ENCODE measurements at places on chromosomes 4 and X.
A peak's percentile ranks its signal among the peaks of the same experiment; 100 is the strongest.

GRCh38 chrX:72128881-72129280 is 2.8 kb downstream of the RTL5 start:
- peak; percentile 32 for DNase-seq

- DNase-seq, result no peak
Observed at GRCh38 chrX:102712216-102712966, at the start of gene GPRASP2. Gene GPRASP2 (plus strand): TSS chrX:102712448. CDS start chrX:102714870, 2,422 bp downstream.

GRCh38 chr4:98688411-98689290 is 30.2 kb upstream of the TSPAN5 start:
- peak; percentile 70 for DNase-seq

- DNase-seq, result no peak
Observed at GRCh38 chrX:111743316-111743715, 62.3 kb downstream of the ALG13 start.

GRCh38 chr4:8737075-8737474 is 134.6 kb downstream of the HMX1 start:
- DNase-seq, result no peak

DNA sequence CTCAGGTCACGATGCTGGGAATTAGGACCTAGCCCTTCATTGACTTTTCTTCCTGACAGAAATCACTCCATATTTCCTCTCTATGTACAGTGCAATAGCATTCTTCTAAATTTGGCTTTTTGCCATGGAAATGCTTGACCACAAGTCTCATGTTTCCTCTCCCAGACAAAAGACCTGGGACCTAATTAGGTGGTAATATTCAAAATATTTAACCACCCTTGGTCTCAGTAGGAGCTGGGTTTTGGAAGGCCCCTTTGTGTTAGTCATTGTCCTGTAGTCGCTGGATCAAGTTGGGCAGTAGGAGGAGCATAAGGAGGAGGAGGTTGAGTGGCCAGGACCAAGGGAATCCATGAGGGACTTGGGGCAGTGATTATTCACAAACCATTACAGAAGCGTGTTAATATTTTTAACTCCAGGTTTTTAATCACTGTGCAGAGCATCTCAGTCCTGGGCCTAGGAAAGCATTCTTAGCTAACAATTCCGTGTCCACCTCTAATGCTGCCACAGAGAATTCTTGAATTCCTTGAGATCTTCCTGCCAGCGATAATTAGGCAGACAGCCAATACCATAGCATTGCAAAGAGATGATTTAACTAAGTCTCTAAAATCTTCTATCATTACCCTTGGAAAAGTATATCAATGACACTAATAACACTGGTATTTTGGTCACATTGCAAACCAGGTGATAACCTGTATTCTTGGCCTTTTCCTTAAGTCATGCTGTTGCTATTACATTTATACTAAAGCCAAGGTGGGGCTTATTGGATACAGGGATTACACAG is 25.0 kb upstream of the SHROOM4 start:
- no peak for DNase-seq

GRCh38 chr4:74023709-74024108 is 14.8 kb downstream of the CXCL3 start:
- DNase-seq, result no peak

DNA sequence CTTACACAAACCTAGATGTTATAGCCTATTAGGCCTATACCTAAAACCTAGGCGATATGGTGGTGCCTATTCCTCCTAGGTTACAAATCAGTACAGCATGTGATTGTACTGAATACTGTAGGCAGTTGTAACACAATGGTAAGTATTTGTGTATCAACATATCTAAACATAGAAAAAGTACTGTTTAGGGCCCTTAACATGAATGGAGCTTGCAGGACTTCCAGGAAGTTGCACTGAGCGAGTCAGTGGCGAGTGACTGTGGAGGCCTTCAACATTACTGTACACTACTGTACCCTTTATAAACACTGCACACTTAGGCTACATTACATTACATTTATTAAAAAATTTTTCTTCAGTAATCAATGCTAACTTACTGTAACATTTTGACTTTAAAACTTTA is 37.8 kb downstream of the WWC2 start:
- no peak for DNase-seq

GRCh38 chr4:54548831-54549460 is 108.8 kb upstream of the KIT start:
- no peak for DNase-seq

- DNase-seq, result no peak
Observed at GRCh38 chr4:67770422-67770821, 16.2 kb upstream of the GNRHR start.

GRCh38 chr4:91963486-91963885 is 340.3 kb upstream of the GRID2 start:
- DNase-seq, result peak; percentile 35

GRCh38 chr4:169649545-169650226 is 29.3 kb downstream of the CLCN3 start:
- DNase-seq, result no peak

DNA sequence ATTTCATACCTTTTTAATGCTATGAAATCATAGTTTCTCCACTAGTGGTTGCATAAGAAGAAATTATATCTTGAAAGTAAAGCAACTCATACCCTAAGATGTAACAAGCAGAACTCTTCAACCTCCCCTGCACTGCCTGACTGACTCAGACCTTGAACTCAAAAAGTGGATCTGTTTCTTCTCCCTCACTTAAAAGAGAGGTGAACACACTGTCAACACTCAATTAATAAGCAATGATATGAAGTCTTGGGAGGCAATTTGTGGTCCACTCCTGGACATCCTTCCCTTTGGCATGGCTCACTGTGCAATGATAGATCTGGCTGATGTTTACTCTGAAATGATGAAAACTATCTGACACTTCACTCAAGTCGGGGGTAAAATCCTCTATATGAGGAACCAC is 282.0 kb upstream of the DKK2 start:
- DNase-seq, result no peak

GRCh38 chr4:20445933-20446723 is 194.4 kb downstream of the SLIT2 start:
- no peak for DNase-seq

GRCh38 chrX:437661-438390 is 51.1 kb upstream of the PPP2R3B start:
- no peak for DNase-seq

DNA sequence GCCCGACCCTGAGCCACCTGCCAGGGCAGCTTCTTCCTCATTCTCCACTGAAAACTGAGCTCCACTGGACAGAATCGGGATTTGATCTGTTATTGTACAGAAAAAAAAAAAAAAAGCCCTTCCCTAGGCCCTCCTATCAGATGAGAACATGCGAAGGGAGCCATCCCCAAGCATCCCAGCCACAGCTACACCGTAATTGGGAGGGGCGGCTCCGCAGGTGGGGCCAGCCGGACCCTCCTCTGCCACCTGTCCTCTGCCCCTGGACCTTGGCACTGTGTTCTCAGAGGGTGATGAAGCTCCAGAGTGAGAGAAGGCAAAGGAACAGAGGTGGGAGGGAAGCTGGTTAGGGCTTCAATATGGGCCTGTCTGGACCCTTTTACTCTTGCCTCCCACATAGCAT is 240.0 kb upstream of the PSAPL1 start:
- DNase-seq, result no peak

DNA sequence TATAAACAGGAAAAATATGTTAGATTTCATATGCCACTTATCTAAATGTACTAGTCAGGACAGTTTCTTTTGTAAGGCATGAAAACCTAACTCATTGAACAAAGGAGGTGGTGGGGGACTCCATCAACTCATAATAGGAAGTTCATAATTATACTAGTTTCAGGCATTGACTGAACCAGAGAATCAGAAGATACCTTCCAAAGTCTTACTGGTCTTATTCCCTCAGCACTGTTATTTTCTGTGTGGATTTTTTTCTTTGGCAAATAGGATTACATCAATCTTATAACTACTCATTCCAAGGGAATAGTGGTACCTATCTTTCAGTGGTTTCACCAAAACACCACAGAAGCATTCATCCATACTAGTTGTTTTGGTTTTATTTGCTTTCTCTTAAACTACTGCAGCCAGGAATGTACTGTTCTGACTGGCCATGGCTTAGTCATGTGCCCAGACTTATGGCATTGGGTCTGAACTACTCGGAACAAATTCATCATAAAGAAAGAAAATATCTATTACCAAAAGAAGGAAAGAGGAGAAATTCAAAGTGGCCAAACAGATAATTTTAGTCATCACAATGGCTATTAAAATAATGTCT is 273.9 kb downstream of the ARAP2 start:
- DNase-seq, result peak; percentile 34

GRCh38 chrX:16870862-16871815 is 977 bp upstream of the RBBP7 start:
- DNase-seq, result no peak

DNA sequence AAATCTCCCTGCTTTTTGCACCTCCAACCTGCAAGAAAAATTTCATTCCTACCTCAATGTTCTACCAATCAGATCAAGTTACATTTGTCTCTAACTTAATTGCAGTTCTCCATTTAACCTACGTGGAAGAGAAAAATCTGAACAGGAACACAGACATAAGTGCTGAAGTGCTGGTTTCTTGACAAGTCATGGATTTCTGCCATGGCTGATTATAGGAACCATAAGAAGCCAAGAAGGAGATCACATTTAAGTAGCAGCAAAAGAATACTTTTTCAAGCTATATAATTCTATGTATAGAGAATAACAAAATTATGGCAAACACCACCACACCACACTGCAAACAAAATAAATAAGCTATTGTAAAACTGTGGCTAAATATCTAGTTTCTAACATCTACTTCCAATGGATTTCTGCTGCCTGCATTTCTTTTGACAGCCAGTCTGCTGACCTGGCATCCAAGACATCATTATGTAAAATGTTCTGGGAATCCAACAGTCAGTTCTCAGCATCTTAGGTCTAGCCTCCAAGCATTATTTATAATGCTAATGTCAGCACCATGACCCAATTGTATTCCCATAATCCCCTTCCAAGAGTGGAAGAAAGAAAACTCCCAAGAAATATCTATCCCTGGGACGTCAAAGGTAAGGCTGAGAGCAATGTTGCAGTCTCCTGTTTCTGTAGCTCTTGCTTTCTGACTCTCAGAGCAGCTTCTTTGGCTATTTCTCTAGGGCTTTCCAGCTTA is 50.8 kb upstream of the GAB1 start:
- no peak for DNase-seq

DNA sequence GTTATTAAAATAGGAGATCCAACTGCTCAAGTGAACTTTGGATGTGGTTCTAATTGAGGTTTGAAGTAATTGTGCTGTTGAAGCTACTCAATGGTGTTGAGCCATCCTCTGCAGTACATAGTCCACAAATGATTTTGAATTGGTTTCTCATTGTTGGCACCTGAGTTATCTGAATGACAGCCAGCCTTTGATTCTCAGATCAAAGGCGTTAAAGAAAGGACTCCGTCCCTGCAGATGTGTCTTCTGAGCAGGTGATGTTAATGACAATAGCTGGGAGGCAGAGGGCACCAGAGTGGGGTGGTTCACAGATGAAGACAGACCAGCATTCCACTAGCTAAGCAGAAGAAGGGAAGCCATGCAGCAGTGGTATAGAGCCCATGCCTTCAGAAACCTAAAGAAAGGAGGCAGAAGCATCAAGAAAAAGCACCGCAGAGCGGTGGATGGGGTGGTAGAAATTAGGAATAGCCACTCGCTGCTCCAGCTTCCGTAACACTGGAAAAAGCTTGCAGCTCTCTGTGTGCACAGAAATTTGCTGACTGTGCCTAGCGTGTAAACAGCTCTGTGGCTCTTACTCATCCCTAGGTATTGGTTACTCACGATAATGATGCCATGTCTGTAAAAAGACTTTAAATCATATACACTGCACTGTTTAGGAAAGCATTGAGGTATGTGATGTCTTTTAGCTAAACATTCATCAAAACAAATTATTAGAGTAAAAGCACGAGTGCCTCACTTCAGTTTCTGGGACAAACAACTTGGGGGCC is 79.2 kb upstream of the CLCN4 start:
- no peak for DNase-seq

DNA sequence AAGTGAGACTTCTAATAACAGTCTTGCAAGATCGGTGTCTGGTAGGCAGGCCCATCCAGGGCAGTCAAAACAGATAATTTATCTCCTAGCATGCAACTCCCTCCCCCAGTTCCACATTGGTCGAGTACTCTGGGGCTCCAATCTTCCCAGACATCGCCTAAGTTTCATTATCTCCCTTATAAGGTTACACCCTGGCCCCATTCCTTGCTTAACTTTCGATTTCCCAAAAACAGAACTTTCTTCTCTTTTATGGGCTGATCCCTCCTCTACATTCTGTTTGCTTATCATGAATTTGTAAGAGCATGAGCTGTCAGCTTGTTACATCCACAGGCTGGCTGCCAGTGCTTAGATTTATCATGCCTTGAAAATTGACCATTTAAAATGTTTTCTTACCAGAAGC is 471.3 kb downstream of the TECRL start:
- no peak for DNase-seq

DNA sequence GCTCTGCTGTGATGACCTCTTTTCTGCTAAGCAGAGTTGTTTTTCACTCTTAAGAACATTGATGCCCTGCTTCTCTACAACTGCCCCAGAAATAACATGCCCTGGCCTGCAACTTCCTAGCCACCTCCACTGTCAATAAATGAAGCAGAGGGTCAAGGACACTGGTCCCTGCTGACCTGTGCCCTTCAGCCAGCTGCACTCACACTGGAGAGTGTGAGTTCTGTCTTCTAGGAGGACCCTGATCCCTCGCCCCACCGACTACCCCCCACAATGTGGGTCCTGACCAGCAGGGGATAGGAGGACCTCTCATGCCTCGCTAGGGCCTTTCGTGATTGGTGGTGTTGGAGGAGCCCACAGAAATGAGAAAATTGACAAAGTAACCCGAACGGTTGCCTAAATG is 408.1 kb upstream of the GALNT7 start:
- DNase-seq, result no peak

- DNase-seq, result no peak
Observed at GRCh38 chr4:170827562-170828274, 738.0 kb upstream of the AADAT start.

DNA sequence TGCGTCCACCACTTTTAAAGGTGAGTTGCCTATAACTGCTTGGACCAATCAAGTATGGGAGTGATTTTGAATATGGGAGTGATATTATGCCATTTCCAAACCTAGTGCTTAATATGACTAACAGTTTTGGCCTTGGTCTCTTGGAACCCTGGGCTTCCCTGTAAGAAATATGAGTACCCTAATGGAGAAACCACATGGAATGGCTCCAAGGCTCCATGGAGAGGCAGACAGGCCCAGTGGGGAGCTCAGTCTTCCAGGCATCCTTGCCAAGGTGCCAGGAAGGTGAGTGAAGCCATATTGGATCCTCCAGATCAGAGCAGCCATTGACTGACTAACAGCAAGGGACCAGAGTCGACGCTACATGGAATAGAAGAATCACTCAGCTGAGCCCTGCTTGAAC is 53.2 kb downstream of the MAML3 start:
- DNase-seq, result no peak

- no peak for DNase-seq
Observed at GRCh38 chr4:38673130-38673978, 9.4 kb downstream of the KLF3 start.

- DNase-seq, result no peak
Observed at GRCh38 chr4:172707622-172708021, 461.0 kb upstream of the GALNT7 start.

- DNase-seq, result no peak
Observed at GRCh38 chr4:2253160-2254084, 8.5 kb downstream of the MXD4 start.

GRCh38 chr4:119663160-119663788 is 34.7 kb upstream of the PDE5A start:
- no peak for DNase-seq

Measured in activated CD4-positive, alpha-beta T cell treated with anti-CD3 and anti-CD28 coated beads, Interleukin-2, amount 50 U/mL, for 16 hours (primary cell).